ENCODE measurements at places on chromosomes 3 and 15.

DNA sequence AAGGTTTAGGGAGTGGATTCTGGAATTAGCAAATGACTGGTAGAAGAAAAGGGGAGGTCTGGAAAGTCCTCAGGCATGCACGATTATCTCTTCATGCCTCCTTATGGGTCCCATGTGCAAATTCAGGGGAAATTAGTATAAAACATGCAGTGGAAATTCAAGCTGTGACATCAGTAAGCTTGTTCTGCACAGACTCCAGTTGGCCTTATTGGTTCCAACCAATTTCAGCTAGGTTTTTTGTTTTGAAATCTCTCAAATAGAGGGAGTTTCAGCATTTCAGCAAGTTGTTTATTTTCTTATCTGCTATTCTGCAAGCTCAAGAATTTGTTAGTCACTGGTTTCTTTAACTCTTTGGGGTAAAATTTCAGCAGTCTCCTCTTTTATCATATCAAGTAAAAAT lies 774 bp upstream of the TMCO5A start:
- H3K27me3 ChIP-seq: no peaks in the 10 kb centered on the region
- no peaks in the 10 kb centered on the region for H3K4me1 ChIP-seq
- no peak overlapping the region for H3K27ac ChIP-seq
- DNase-seq: no peak
- H3K4me3 ChIP-seq: no peak overlapping the region

DNA sequence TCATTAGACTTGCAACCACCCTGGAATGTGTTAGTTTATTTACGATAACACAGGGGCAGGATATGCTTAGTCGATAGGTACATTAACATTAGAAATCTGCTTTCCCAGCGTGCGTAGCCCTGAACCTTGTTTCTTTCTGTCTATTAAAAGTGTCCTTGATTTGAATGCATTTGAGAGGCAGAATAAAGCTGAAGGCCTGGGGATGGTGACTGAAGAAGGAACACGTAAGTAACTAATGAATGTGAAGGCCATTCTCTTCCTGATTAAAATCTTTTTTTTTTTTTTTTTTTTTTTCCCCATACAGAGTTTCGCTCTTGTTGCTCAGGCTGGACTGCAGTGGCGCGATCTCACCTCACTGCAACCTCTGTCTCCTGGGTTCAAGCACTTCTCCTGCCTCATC lies 142.8 kb upstream of the CHRM5 start:
- no peak for DNase-seq
- no peaks in the 10 kb centered on the region for H3K4me1 ChIP-seq
- peaks cover 5% of the 10 kb centered on the region for H3K27me3 ChIP-seq
- no peaks in the 10 kb centered on the region for H3K36me3 ChIP-seq
- no peak overlapping the region for H3K4me3 ChIP-seq

GRCh38 chr3:95154766-95155165 lies 1091.9 kb downstream of the NSUN3 start:
- H3K4me1 ChIP-seq: no peaks in the 10 kb centered on the region
- H3K4me3 ChIP-seq: no peak overlapping the region
- no peak overlapping the region for H3K27ac ChIP-seq
- no peak for DNase-seq
- H3K36me3 ChIP-seq: no peaks in the 10 kb centered on the region
- H3K27me3 ChIP-seq: no peaks in the 10 kb centered on the region

- no peaks in the 10 kb centered on the region for H3K36me3 ChIP-seq
- no peaks in the 10 kb centered on the region for H3K4me1 ChIP-seq
- H3K27ac ChIP-seq: no peak overlapping the region
Observed at GRCh38 chr15:60804986-60805949, 326.3 kb upstream of the ICE2 start.

DNA sequence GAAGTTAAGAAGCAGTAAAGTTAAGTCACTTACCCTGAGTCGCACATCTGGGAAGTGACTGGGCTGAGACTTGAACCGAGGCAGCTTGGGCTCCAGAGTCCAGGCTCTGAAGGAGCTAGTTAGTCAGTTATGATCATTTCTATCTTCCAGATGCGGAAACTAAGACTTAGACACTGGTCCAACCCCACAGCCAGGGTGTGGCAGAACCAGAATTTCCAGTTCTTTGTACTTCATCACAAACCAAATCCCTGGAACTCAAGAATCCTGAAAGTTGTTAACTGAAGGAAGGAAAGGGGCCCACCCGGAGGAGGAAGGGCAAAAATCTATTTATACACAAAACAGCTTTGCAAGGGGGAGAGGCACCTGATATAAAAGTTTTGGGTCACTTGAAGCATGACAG lies 389.9 kb downstream of the SHQ1 start:
- H3K27me3 ChIP-seq: peaks cover 9% of the 10 kb centered on the region
- H3K27ac ChIP-seq: no peak overlapping the region
- H3K4me1 ChIP-seq: no peaks in the 10 kb centered on the region
- no peaks in the 10 kb centered on the region for H3K36me3 ChIP-seq
- H3K4me3 ChIP-seq: no peak overlapping the region
- no peak for DNase-seq

DNA sequence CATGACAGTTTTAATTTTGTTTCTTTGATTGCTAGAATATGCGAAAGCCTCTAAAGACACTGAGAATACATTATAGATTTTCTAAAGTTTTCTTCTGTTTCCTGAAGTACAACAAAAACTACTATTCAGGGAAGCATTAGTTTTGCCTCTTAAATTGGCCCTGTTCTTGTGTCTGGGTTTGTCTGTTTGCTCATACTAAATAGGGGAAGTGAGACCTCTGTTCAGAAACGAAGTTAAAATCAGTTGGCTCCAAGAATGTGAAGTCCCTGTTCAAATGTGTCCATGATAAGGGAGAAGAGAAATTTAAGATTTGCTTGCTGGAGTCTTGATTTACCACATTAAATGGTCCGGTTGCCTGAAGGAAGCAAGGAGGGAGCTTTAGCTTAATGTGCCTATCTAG lies 327.3 kb upstream of the GBE1 start:
- H3K4me3 ChIP-seq: no peak overlapping the region
- no peak overlapping the region for H3K27ac ChIP-seq
- no peak for DNase-seq
- no peaks in the 10 kb centered on the region for H3K4me1 ChIP-seq
- no peaks in the 10 kb centered on the region for H3K36me3 ChIP-seq

GRCh38 chr3:94061297-94061696 lies 1.4 kb downstream of the DHFR2 start:
- no peak overlapping the region for H3K27ac ChIP-seq
- peaks cover 18% of the 10 kb centered on the region for H3K36me3 ChIP-seq
- H3K4me3 ChIP-seq: peak overlapping the region; percentile 21

- H3K27ac ChIP-seq: no peak overlapping the region
- no peaks in the 10 kb centered on the region for H3K4me1 ChIP-seq
- no peak overlapping the region for H3K4me3 ChIP-seq
- no peaks in the 10 kb centered on the region for H3K36me3 ChIP-seq
- no peaks in the 10 kb centered on the region for H3K27me3 ChIP-seq
- no peak for DNase-seq
Observed at GRCh38 chr3:178455226-178455625, 81.0 kb upstream of the KCNMB2 start.

DNA sequence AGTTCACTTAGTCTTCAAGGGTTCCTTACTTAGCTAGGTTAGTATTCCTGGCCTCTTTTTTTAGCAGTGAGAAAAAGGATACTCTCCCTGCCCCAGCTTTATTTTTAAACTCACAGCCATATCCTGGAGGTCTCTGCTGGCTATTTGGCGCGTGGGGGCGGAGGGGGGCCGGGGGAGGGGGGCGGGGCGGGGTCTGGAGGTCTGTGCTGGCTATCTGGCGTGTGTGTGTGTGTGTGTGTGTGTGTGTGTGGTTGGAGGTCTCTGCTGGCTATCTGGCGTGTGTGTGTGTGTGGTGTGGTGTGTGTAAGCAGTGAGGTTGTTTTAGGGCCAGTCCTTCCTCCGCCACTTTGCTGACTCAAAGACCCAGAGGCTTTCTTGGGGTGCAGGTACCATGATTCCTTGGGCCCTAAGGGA lies 579 bp upstream of the PLAAT1 start:
- no peaks in the 10 kb centered on the region for H3K27me3 ChIP-seq
- DNase-seq: no peak
- H3K4me1 ChIP-seq: no peaks in the 10 kb centered on the region
- no peak overlapping the region for H3K4me3 ChIP-seq
- H3K36me3 ChIP-seq: no peaks in the 10 kb centered on the region

GRCh38 chr3:70889162-70890019 lies 577.0 kb upstream of the MDFIC2 start:
- no peak for DNase-seq
- H3K36me3 ChIP-seq: no peaks in the 10 kb centered on the region
- H3K4me3 ChIP-seq: no peak overlapping the region
- no peak overlapping the region for H3K27ac ChIP-seq
- no peaks in the 10 kb centered on the region for H3K4me1 ChIP-seq

- no peaks in the 10 kb centered on the region for H3K36me3 ChIP-seq
- no peaks in the 10 kb centered on the region for H3K27me3 ChIP-seq
- H3K27ac ChIP-seq: no peak overlapping the region
- no peaks in the 10 kb centered on the region for H3K4me1 ChIP-seq
- H3K4me3 ChIP-seq: no peak overlapping the region
Observed at GRCh38 chr15:29645841-29646240, 176.4 kb downstream of the TJP1 start.

- peaks cover 6% of the 10 kb centered on the region for H3K36me3 ChIP-seq
- no peak overlapping the region for H3K27ac ChIP-seq
- no peaks in the 10 kb centered on the region for H3K27me3 ChIP-seq
- no peak overlapping the region for H3K4me3 ChIP-seq
- H3K4me1 ChIP-seq: peaks cover 40% of the 10 kb centered on the region
- no peak for DNase-seq
Observed at GRCh38 chr15:101192081-101192480, 59.8 kb downstream of the CHSY1 start.

- DNase-seq: no peak
- no peak overlapping the region for H3K27ac ChIP-seq
- peaks cover 5% of the 10 kb centered on the region for H3K27me3 ChIP-seq
Observed at GRCh38 chr15:94760348-94760747, 529.0 kb downstream of the MCTP2 start.

DNA sequence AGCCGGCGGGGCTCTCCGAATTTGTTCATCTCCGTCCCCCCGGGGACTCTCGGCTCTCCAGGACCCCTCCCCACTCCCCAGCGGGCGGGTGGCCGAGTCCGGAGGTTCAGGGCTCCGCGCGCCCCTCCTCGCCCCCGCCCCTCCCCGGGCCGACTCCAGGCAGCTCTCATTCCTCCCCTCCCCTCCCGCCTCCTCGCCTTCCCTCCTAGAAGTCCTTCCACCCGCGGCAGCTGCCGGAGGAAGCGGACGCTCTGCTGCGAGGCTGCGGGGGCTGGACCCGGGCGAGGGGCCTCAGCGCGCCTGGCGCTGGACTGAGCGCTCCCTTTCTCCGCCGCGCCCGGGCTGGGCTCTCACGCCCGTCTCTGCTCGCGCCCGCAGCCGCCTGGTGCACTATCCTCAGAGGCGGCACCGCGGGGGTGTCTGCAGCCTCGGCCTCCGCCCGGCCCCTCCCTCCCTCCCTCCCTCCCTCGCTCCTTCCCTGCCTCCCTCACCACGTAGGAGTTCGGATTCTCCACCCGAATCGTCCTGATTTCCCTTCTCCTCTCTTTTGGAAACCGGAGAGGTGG lies at the start of gene ROBO2:
Gene ROBO2, plus strand, starts transcription at position 494 of the 566 bp plus-strand sequence. CDS start 687 bp downstream, outside the sequence.
- H3K36me3 ChIP-seq: no peaks in the 10 kb centered on the region
- no peak for DNase-seq
- no peak within 1 kb of the TSS for H3K4me3 ChIP-seq
- no peaks in the 10 kb centered on the region for H3K27me3 ChIP-seq
- no peak within 1 kb of the TSS for H3K27ac ChIP-seq

- H3K4me1 ChIP-seq: no peaks in the 10 kb centered on the region
- peak; percentile 28 for DNase-seq
- H3K4me3 ChIP-seq: no peak overlapping the region
- H3K27ac ChIP-seq: no peak overlapping the region
Observed at GRCh38 chr15:42385206-42385979, 26.1 kb downstream of the CAPN3 start.

- H3K4me1 ChIP-seq: peaks cover 20% of the 10 kb centered on the region
- no peaks in the 10 kb centered on the region for H3K36me3 ChIP-seq
- H3K4me3 ChIP-seq: no peak overlapping the region
- H3K27me3 ChIP-seq: no peaks in the 10 kb centered on the region
Observed at GRCh38 chr3:45321607-45322391, 66.6 kb upstream of the LARS2 start.

GRCh38 chr3:190371152-190371551 lies 16.8 kb upstream of the CLDN16 start:
- H3K36me3 ChIP-seq: no peaks in the 10 kb centered on the region
- no peak for DNase-seq
- no peaks in the 10 kb centered on the region for H3K4me1 ChIP-seq
- H3K4me3 ChIP-seq: no peak overlapping the region

GRCh38 chr3:38004415-38005075 lies 14.0 kb downstream of the VILL start:
- H3K4me1 ChIP-seq: no peaks in the 10 kb centered on the region
- H3K4me3 ChIP-seq: no peak overlapping the region
- H3K27me3 ChIP-seq: no peaks in the 10 kb centered on the region
- DNase-seq: peak; percentile 58

DNA sequence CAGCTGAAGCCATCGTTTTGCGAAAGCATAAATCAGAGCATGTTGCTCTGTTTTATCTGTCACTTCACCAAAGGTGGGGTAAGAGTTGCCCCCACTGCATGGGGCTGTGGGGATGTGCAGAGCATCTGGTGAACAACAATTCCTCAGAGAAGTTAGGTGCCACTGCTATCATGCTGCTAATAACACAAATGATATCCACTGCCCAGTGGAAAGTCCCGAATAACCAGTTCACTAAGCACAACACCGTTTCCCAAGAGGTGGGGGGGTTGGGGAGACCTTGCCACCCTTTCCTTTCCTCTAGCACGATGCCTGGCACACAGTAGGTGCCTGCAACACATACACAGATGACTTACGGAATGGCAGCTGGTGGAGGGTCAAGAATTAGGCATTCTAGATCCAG lies 38.6 kb downstream of the FAM3D start:
- no peak overlapping the region for H3K27ac ChIP-seq
- no peak for DNase-seq
- H3K27me3 ChIP-seq: peaks cover 13% of the 10 kb centered on the region
- no peaks in the 10 kb centered on the region for H3K4me1 ChIP-seq

DNA sequence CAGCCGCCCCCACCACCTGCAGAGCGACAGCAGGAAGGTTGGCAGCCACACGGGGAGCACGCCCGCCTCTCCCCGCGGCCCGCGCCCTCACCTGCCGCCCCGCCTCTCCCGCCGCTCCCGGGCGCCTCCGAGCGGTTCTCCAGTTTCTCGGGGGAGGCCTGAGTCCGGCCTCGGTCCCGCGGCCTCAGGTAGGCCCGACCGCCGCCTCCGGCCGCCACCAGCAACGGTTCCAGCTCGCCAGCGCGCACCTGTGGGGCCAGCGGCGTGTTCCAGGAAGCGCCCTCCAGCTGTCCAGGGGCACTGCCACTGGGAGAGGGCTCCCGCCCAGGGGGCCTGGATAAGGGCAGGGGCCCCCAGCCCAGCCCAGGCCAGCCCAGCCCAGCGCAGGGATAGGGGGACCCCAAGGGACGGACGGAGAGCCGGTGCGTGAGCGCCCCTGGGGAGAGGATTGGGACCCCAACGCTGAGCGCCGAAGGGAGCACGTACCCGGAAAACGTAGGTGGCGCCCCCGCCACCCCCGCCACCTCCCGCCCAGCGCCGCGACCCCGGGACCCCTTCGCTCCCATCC lies 2.2 kb downstream of the LTK start:
- no peak for DNase-seq
- no peaks in the 10 kb centered on the region for H3K4me1 ChIP-seq
- no peak overlapping the region for H3K4me3 ChIP-seq
- no peaks in the 10 kb centered on the region for H3K36me3 ChIP-seq

GRCh38 chr3:141124715-141125114 lies 73.6 kb downstream of the SPSB4 start:
- H3K27me3 ChIP-seq: no peaks in the 10 kb centered on the region
- 0 out of 2 replicates have a peak, but pooled peaks cover 4% of the 10 kb centered on the region for H3K36me3 ChIP-seq
- H3K4me3 ChIP-seq: no peak overlapping the region
